ENCODE measurements at places on chromosomes 11 and 22.
A peak's percentile ranks its signal among the peaks of the same experiment; 100 is the strongest.

GRCh38 chr22:29987137-29987536 is 93.1 kb upstream of the HORMAD2 start:
- DNase-seq, result no peak

DNA sequence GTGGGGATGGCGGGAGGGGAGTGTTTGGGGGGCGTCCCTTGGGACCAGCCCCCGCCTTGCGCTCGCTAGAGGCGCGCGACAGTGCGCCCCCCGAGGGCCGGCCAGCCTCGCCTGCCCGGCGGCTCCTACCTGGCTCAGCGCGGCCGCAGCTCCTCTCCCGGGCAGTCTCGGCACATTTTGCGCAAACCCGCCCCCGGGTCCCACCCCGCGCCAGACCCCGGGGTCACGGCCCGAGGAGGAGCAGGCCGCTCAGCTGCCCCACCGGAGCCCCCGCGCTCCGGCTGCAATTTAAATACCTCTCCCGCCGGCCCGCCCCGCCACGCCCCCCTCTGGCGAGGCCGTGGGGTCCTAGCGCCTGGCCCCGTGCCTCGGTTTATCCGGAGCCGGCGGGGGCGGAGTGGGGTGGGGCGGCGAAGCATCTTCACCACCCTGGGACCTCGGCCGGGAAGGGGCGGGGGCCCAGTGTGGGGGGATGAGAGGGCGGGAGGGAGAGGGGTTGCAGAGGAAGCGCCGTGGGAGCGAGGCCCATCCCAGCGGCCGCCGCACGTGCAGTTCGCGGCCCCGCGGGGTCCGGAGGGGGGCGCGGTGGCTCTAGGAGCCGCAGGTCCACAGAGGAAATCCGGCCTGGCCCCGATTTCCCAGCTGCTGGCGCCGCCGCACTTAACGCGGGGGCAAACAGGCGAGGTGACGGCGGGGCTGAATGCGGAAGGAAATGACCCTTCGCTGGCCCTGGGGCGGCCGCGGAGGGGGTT is at the start of gene LRRC32:
Gene LRRC32 (minus strand): TSS at position 263 of the 752 bp plus-strand sequence. CDS start 4,793 bp downstream, outside the sequence.
- DNase-seq, result no peak

- no peak for DNase-seq
Observed at GRCh38 chr22:16387088-16387487, 205.5 kb downstream of the CCT8L2 start.

DNA sequence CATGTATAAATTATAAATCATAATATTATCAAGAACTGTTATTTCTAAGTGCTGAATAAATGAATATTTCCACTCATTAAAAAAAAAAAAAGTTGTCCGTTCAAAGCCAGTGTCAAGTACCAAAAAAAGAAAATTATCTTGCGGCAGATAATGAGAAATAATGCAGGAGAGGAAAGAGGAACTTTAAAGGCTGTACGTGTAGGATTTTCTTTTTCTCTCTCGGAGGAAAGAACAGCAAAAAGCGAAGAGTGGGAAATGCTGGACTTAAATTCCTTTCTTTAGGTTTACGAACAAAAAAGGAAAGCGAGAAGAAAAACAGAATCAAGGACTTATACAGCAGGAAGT is 999 bp upstream of the CCDC83 start:
- no peak for DNase-seq

DNA sequence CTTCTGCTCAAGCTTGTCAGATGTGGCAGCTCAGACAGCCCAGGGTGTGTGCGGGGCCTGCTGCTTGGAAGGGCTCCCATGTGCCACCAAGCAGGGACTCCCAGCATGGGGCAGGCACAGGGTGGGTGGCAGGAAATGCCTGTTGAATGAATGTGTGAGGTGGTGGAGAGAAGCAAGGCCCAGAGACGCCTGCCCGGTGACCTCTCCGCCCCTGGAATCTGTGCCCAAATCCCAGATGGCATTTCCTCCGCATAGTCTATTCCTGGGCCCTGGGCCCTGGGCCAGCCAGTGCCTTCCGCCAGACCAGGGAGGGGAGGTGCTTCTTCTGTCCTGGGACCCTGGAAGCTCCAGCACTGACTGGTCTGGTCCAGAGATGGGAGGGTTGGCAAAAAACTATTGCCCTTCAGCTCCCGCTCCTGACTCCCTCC is 3.7 kb downstream of the CST6 start:
- DNase-seq, result no peak

DNA sequence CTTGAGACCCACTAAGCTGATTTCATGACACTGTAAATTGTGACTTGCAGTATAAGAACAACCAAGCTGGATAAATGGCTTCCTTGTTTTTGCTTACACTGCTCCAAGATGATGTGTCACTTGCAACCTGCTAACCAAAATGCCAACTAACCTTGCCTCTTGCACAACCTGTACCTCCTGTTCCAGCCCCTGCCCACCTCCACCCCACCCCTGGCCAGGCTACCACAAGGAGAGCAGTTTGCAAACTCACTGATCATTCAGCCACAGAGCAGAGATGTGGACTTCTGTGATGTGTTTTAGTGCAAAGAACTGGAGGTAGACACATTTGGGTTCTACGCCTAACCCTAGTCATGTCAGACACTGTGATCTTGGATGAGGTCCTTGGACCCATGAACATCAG is 4.3 kb upstream of the APOL6 start:
- no peak for DNase-seq

- DNase-seq, result no peak
Observed at GRCh38 chr22:25060522-25061071, 108.1 kb downstream of the KIAA1671 start.

GRCh38 chr11:83153764-83154163 is 3.2 kb upstream of the PCF11 start:
- DNase-seq, result no peak

DNA sequence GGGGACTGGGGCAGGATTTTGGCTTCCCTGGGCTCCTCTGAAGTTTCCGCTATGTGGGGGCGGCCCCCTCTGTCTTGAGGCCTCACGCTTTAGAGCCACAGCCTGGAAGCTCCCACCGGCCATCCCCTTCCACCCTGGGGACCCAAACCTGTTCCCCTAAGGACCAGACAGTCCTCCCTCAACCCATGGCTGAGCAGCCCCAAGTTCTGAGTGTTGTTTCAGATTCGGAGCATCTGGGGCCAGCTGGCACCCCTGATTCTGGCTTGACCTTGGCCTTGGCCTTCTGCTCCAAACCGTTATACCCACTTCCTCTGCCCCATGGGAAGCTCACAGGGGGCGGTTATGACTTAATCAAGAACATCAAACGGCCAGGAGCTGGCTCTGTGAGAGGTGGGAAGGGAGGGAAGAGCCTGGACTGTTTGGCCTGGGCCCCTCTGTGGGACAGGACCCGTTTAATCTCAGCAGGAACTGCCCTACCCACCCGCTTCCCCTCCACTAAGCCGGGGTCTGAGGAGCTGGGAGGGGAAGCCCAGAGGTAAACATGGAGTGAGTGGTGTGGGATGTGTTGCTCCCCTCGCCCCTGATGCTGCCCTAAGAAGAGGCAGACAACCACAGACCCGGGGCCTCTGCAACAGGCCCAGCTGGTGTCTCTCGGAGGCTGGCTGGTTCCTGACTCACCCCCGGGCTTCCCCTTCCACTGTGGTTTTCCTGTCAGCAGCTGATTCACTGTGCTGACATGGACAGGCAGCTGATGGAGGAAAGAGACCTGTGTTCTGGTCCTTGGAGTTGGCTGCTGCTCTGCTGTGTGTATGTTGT is 3.4 kb downstream of the CD82 start:
- peak; percentile 87 for DNase-seq

DNA sequence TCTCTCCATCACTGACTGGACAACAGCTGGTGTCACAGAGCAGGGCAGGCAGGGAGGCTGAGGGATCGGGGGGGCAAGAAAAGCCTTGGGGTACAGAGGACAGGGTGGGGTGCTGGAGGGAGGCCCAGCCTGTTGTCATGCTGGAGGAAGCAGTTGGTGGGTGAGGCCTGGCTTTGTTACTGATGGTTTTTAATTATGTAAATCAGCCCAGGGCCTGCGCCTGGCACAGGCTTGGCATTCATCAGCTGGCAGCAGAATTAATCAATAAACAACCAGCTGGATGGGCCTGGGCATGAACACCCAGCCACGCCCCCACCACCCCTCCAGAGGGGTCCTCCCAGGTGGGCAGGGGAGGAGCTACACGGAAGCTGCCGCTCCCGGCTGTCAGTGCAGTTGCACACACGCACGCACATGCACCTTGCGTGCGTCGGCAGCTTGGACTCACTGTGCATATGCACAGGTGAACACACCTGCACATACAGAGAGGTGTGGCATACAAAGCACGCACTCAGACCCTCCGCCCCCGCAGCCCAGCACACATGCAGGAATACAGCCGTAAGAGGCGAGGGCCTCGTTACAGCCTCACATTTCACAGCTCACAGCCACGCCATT is 21.3 kb upstream of the ELFN2 start:
- no peak for DNase-seq
